Foreskin keratinocyte (primary cell): ENCODE measurements at places on chromosomes 7 and 10. TPM values are rescaled to one million over a fixed set of nuclear protein-coding genes. Genes with fewer than 3 reads are reported as not detected.

Gene STX1A
- 15.9 and 20.1 TPM in 2 replicates for total RNA-seq

Gene PDZD7
- 0.85 TPM in 2 replicates for total RNA-seq

Gene SKIDA1
- 0.32 and 0.51 TPM in 2 replicates for total RNA-seq

Gene CRHR2
- total RNA-seq = not detected in 2 replicates

Gene SGCE
- total RNA-seq = 31.6 and 35.5 TPM in 2 replicates

Gene RSPH10B2
- not detected in 2 replicates for total RNA-seq

Gene MYOF
- 227 and 235 TPM in 2 replicates for total RNA-seq

Gene MYL10
- total RNA-seq = not detected in 2 replicates

Gene NXPH1
- not detected in 2 replicates for total RNA-seq

Gene PBLD
- 1.3 and 1.8 TPM in 2 replicates for total RNA-seq

Gene SORCS1
- not detected in 2 replicates for total RNA-seq

Gene VSTM4
- not detected in 2 replicates for total RNA-seq

GRCh38 chr7:36673703-36674102 is 50.6 kb downstream of the AOAH start:
- DNase-seq = no peak

- peak; percentile 41 for DNase-seq
These were observed at the start of gene RTKN2 for GRCh38 chr10:62268399-62269114. Gene RTKN2 (minus strand): TSS chr10:62268844. CDS start chr10:62268610, 234 bp downstream.

DNA sequence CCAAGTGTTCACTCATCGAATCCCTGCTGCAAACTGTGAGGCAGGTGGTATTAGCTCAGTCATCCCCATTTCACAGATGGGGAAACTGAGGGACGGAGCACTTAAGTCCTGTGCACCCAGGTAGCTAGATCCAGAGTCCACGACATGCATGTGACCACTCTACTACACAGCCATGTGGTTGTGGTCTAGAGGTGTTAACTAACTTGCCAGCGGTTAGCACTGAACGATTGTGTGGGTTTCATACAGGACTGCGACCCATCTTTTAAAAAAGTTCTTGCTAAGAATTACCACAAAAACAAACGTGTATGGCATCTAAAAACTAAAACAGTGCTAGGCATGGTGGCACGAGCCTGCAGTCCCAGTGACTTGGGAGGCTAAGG is 16.1 kb upstream of the ABCC2 start:
- no peak for DNase-seq

- DNase-seq = no peak
These were observed 60.8 kb downstream of the RHOBTB1 start for GRCh38 chr10:60883187-60883586.

DNA sequence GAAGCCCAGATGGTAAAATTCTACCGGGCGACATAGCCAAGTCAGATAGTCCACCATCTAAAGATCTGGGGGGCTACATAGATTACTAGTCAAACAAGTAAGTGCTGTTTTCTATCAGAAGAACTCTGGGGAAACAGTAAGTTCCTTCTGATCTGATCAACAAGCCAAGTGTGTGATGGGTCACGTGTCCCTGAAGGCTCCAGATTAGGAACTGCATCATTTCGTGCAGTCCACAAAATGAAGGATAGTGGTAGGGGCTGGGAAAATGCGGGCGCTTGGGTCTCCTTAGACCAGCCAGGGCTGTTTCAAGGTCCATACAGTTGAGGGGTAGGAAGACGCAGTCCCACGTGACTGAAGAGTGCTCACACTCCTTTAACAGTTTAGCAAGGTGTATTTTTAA is 1.8 kb upstream of the CHN2 start:
- DNase-seq = no peak

DNA sequence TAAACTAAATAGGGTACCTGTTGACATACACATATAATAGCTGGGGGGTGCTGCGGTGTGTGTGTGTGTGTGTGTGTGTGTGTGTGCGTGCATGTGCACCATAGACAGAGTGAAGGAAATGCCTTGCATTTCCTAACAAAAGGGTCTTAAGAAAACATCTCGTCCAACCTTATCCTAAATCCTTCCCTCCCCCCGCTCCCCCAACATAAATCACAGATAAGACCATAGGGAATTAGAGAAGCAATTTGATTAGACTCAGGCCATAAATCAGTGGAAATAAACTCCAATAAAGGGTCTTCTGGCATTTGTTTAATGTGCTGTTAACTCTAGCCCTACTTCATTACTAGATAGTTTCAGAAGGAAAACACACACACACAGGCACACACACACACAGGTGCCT is 148.5 kb downstream of the PPP1R17 start:
- DNase-seq = no peak

- no peak for DNase-seq
These were observed 95.5 kb downstream of the CELF2 start for GRCh38 chr10:11113156-11113555.

GRCh38 chr10:43253461-43254198 is 13.2 kb downstream of the RASGEF1A start:
- DNase-seq = no peak

- DNase-seq = no peak
These were observed 142.3 kb downstream of the VPS50 start for GRCh38 chr7:93374345-93374940.

- DNase-seq = no peak
These were observed 49.0 kb upstream of the TNRC18 start for GRCh38 chr7:5472432-5473315.

- DNase-seq = no peak
These were observed 7.6 kb downstream of the ZRANB1 start for GRCh38 chr10:124949543-124949942.

- no peak for DNase-seq
These were observed 65.7 kb downstream of the TRIM24 start for GRCh38 chr7:138525757-138526156.

- DNase-seq = no peak
These were observed 476 bp upstream of the ZNF33B start for GRCh38 chr10:42638821-42639270.

DNA sequence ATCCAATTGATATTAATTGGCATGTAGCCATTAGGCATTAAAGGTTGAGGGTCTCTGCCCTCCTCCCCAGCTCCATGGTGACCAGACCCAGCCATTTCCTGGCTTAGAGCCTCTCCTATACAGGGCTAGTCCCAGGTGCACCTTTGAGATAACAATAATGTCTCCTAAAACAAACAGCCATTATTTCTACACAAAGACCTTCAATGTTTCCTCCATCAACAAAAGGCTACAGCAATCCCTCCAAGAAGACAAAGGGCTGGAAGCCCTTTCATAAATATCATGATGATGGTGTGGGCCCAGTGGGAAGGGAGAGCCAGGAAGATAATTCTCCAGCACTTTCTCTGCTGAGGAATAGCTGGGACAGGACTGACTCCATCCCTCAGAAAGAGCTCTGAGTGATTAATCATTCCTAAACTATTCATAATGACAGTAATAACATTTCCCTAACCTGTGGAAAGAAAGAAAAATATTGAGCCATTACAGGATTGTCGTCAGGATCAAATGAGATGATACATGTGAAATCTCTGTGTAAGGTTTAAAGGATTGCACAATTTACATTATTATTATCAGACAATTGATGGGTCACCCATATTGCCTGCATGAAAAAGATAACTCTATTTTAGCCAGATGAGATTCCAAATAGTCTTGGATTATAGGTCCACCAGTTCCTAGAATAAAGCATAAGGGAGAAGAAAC is 10.2 kb downstream of the PKD2L1 start:
- peak; percentile 48 for DNase-seq

DNA sequence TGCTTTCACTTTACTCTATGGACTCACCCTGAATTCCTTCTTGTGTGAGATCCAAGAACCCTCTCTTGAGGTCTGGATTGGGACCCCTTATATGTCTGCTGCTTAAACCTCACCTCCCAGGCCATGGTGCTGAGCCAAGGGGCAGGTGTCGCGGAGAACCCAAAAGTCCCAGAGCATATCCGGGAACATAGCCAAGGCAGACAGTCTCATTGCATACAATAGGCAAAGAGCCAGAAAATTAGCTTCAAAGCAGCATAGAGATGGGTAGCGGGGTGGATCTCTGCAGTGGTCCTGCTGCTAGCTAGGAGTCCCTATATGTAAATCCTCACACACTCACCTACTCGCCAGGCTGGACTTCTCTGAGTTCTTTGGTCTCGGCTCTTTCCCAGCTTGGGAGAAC is 5.5 kb downstream of the CCL24 start:
- DNase-seq = no peak

DNA sequence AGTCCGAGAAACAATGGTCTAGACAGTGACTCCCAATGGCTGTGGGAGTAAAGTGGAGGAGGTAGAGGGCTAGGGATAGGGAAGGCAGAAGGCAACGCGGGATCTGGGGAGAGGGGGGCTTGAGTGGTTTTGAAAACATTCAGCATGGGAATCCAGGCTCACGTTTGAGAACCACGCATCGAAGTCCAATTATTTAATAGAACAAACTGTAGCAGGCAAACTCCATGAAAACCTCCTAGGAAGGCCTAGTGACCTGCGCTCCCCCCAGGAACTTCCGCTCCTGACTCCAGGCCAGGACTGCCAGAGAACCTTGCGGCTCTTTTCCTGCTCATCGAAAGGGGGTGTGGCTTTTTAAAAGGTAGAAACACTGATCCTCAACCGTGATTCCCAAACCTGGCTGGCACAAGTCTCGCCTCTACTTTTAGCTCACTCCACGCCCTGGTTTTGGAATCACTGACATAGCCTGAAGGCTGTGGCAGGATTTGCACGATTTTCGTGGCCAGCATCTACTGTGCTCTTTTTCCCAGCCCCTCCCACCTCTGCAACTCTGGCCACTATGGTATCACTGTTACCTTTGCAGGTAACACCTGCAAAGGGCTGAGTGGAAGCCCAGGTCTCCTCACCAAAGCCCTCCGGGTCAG is 43.4 kb downstream of the MYOF start:
- DNase-seq = peak; percentile 91

DNA sequence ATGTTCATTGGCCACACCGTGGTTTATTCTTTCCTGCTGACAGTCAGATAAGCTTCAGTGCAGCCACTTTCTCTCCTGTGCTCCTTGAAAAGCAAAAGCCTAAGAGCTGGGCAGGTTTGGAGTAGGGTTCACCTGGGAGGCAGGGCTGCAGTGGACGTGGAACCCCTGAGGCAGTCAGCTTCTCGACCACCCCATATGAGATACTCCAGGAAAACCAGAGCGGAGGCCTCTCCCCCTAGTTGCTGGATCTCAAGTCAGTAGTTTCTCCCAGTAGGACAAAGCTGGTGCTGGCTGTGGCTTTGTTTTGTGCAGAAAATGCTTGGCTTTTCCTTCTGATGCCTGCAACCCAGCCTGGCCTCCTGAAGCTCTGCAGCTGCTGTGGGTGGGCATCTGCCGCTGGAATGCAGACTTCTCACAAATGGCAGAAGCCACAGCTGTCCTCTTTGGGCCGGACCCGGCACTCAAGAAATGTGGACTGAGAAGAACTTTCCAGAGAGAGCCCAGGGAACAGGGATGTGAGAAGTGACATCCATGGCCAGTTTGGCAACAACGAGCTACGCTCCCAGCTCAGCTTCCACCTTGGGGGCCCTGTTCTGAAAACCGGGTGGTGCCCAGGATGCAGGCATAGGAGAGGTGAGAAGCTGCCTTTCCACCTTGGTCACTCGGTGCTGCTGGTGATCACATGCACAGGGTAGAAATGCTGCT is 276.6 kb upstream of the TCERG1L start:
- DNase-seq = no peak

DNA sequence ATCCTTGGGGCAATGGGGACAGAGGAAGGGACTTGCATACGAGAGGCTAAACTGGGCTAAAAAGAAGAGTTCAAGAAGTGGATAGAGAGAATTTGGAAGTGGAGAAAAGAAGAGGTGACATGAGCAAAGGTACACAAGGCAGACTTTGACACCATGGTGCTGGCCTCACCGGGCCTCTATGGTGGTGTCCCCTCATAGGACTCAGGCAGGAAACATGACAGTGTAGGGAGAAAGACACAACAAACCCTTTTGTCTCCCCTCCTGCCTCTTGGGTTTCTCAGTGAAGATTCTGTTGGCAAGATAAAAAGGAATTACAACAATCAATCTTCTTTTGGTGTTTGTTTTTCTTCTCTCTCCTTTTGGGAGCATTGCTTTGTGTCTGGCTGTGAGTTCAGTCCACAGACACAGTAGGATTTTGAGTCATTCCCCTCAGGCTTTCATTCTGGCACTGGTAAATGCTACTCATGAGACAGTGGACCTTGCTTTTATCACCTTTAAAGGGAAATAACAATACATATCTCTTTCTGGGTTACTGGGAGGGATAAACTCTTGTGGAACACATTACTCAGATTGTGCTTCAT is 827.7 kb downstream of the TNS3 start:
- DNase-seq = peak; percentile 71

GRCh38 chr7:157013602-157014549 is 3.4 kb upstream of the MNX1 start:
- no peak for DNase-seq

- no peak for DNase-seq
These were observed 36.0 kb downstream of the BRI3 start for GRCh38 chr7:98317366-98318040.

DNA sequence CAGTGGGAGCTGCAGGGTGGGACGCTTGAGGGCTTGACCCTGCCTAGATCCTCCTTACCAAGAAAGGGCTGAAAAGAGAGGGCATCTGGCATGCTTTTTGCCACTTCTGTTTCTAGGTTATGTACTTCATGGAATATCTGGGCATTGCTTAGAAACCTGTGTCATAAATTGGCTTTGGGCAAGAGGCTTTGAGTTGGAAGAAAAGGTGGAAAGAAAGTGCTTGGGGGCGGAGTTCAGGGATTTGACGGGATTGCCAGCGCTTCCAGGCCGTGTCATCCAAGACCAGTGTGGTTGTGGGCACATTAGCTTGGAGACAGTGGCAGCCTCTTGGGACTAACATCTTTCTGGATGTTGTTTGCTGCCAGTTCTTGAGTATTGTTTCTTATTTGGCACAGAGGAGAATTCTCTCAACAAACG is 825 bp downstream of the ZNF862 start:
- no peak for DNase-seq

DNA sequence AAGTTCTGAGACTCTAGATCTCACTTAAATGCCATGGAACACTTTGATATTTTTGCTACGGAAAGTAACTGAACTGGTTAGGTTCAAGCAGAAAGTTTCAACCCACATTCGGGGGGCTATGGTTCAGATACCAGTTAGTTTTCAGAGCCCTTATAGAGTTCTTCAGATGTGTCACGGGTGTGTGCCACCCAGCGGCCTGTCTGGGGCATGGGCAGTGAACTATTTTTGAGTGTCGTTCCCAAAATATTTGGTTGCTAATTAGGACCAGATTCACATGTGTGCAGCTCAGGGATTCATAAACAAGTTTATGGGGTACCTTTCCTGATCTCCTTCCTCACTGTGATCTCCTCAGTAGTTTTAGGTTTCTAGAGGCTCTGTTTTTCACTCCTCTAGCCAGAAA is 271.9 kb downstream of the C7orf25 start:
- DNase-seq = no peak

- no peak for DNase-seq
These were observed 28.2 kb downstream of the PUS7 start for GRCh38 chr7:105493923-105494315.
